ENCODE measurements at places on chromosomes 4 and X.

- DNase-seq = no peak
Observed at GRCh38 chrX:30812326-30812725, 76.7 kb downstream of the TAB3 start.

- no peak for DNase-seq
Observed at GRCh38 chrX:82141942-82142341, 940.0 kb downstream of the SH3BGRL start.

- no peak for DNase-seq
Observed at GRCh38 chr4:86759298-86759697, 89.9 kb downstream of the SLC10A6 start.

GRCh38 chr4:129929052-129929451 lies 833.1 kb downstream of the C4orf33 start:
- no peak for DNase-seq

- no peak for DNase-seq
Observed at GRCh38 chr4:148405161-148405893, 36.9 kb downstream of the NR3C2 start.

GRCh38 chr4:29619168-29619567 lies 1101.0 kb upstream of the PCDH7 start:
- no peak for DNase-seq

- DNase-seq = no peak
Observed at GRCh38 chr4:170306208-170306607, 216.5 kb upstream of the AADAT start.
